NCI-H2081 treated with DMSO at 0.1 percent for 48 hours (cell line): ENCODE measurements at places on chromosomes 3 and 15.

GRCh38 chr3:187913617-187914033 lies 168.4 kb upstream of the BCL6 start:
- DNase-seq = no peak

GRCh38 chr3:150409125-150409511 lies 1.0 kb downstream of the TSC22D2 start:
- no peak for DNase-seq

DNA sequence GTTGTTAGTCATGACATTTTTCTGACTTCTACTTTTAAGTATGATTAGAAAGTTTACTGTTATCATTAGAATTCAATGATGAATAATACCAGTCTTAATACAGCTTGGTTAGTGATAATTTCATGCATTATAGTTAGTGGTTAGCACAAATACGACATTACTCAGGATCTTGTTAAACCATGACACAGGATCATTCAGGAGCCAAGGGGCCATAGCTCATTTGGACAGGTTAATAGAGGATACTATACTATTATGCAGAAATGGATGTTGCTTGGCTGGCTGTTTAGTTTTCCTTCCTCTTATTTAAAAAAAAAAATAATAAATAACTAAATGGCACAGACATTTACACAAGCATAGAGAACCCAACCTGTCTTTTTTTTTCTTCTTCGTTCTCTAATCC lies 55.5 kb downstream of the NSUN3 start:
- no peak for DNase-seq

DNA sequence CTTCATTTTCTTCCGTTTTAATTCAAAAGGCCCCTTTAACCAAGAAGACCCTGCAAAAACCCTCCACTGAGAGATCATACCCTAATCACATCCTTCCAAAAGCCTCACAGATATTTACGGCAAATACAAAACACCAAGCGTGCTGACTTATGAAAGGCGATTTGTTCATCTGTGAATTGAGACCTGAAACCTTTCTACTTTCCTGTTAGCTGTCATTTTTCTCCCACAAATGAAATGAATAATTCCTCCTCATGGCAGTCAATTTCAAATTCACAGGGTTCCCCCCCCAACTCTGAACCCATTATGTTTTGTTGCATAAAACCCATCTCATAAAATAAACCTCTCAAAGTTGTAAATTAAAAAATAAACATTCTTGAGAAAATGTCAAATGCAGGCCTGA lies 149.6 kb downstream of the PDZRN3 start:
- DNase-seq = no peak

DNA sequence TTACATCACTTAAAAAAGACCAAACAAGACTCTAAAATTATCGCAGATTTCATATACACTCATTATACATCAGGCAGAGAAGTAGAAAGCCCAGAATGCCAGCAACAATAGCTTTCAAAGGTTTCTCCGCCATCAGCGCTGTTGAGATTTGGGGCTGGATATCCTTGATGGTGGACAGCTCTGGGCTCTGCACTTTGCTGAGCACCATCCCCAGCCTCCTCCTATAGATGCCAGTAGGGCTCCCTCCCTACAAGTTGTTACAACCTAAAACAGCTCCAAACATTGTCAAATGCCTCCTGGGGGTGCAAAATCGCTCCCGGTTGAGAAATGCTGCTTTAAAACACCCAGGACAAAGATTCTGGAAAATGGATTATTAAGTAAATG lies 73.5 kb downstream of the ATP10A start:
- DNase-seq = no peak

DNA sequence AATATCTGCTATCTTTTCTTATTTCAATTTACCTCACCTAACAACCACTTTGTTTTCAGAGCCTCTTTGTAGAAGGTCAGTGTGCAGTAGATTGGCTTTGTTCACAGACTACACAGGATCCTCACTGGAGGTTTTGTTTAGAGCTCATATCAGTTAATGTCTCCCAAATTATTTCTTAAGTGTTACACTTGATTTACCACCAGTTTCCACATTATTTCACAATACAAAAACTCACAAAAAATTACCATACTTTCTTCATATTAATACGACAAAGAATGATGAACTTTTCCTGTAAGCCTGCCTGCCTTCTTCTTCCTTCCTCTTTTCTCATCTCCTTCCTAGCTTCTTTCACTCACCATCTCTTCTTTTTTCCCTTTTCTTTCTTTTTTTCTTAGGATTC lies 133.3 kb downstream of the ALCAM start:
- DNase-seq = no peak

DNA sequence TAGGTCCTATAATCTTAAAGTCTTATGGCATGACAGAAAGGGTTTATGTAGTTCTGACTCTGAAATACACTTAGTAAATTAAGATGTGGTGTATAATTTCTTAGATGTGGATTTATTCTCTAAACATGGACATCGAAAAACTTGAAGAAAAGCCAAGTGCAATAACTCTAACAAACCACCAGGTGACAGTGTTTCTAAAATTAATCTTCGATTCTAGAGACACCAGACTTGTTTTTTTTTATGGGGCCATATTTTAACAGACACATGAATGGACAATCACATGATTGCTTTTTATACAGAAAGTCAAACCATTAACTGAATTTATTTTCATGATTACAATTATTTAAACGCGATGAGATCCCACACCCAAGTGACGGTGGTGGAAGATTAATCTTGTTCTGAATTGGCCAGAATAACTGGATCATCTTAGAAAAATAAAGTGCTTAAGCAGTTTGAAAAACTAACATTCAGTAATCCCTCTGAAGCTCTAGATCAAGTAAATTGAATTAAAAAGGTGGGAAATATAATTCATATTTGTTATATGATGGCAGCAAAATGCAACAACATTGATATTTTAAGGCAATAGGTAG lies 305.1 kb downstream of the LSAMP start:
- DNase-seq = peak; percentile 69

- no peak for DNase-seq
Observed at GRCh38 chr3:164360078-164360578, 718.2 kb downstream of the SI start.

- DNase-seq = no peak
Observed at GRCh38 chr3:34225821-34226366, 427.5 kb downstream of the PDCD6IP start.

GRCh38 chr3:186024210-186024609 lies 84.7 kb downstream of the ETV5 start:
- no peak for DNase-seq
